ENCODE measurements at places on chromosomes 7 and 10.

GRCh38 chr10:22463255-22463654, 118.0 kb downstream of the SPAG6 start:
- DNase-seq: no peak

- DNase-seq: no peak
Measured at GRCh38 chr10:22623633-22624253, 90.6 kb downstream of the PIP4K2A start.

GRCh38 chr10:99461230-99461629, 30.8 kb upstream of the GOT1 start:
- no peak for DNase-seq

DNA sequence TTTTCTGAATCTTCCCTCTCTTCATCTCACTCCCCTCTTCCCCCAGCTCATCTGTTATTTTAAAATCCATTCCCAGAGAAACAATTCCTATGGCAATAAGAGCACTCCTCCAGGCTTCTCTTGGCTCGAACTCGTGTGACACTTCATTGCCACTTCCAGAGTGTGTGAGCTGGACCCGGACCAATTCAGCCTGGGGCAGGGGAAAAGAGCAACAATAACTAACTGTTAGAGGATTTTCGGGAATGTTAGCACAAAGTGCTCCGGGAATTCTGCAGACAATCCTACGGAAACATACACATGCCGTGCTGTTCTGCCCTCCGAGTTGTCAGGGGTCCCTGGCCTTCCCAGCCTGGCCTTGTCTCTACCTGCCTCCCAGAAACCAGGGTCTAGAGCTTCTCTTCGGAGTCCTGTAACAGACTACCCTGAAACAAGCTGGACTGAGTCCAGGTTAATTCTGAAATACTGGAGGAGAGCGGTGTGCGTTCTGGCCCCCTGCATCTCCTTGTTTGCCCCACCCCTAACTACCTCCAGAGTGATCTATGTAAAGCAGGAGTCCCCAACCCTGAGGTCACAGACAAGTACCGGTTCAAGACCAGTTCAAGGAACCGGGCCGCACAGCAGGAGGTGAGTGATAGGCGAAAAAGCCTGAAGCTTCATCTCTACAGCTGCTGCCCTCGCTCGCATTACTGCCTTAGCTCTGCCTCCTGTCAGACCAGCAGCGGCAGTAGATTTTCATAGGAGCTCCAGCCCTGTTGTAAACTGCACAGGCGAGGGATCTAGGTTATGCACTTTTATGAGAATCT, 11.3 kb downstream of the COL26A1 start:
- DNase-seq: no peak

- no peak for DNase-seq
Measured at GRCh38 chr10:71075759-71076472, 136.5 kb upstream of the UNC5B start.

GRCh38 chr7:4774658-4775249, 669 bp upstream of the AP5Z1 start:
- no peak for DNase-seq

- no peak for DNase-seq
Measured at GRCh38 chr7:140229101-140229525, 52.3 kb upstream of the KDM7A start.
